SK-N-SH (cell line): ENCODE measurements at places on chromosomes 2 and 18. TPM values are rescaled to one million over a fixed set of nuclear protein-coding genes. Genes with fewer than 3 reads are reported as not detected.

- H3K4me3 ChIP-seq = no peak overlapping the region
- H3K27me3 ChIP-seq = no peaks in the 10 kb centered on the region; the same call in 1 of the 2 replicates
- no peaks in the 10 kb centered on the region for H3K36me3 ChIP-seq
- no peaks in the 10 kb centered on the region for H3K4me1 ChIP-seq
Measured at GRCh38 chr2:118431165-118431517, 342.9 kb downstream of the INSIG2 start.

DNA sequence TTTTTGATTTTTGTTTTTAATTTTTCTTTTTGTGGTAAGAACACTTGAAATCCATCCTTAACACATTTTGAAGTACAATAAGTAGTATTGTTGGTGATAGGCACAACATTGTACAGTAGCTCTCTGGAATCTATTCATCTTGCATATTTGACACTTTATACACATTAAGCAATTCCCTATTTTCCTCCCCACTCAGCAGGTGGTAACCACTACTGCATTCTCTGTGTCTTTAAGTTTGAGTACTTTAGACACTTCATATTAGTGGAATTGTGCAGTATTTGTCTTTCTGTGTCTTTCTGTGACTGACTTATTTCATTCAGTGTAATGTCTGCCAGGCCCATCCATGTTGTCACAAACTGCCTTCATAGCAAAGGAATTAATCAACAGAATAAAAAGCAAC, 471.7 kb upstream of the CDH20 start:
- H3K27me3 ChIP-seq = no peaks in the 10 kb centered on the region
- H3K36me3 ChIP-seq = no peaks in the 10 kb centered on the region
- H3K4me1 ChIP-seq = no peaks in the 10 kb centered on the region
- H3K27ac ChIP-seq = no peak overlapping the region
- no peak for DNase-seq

ATG16L1 gene
- 22.2 and 32.2 TPM in 2 replicates for polyA plus RNA-seq

SNX17 gene
- 128 and 145 TPM in 2 replicates for polyA plus RNA-seq

RBM44 gene
- 0.30 and 0.34 TPM in 2 replicates for polyA plus RNA-seq
